ENCODE measurements at places on chromosomes 13 and 19.

DNA sequence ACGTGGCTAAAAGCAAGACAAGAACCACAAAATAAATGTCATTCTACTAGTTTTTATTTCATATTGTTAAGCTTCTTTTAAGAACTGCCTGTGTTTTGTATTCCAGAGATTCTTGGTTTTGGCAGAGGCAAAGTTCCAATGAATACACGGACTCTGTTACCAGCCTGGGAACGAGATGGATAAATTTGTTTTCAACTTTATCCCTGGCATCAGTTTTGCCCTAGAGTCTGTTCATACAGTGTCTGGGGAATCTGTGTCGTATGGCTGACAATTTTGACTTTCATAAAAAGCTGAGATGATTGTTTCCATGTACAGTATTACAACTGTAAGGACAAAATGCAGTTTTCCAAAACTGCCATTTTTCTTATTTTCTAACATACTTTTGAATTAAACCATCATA lies 327.6 kb downstream of the TBC1D4 start:
- no peak for DNase-seq

DNA sequence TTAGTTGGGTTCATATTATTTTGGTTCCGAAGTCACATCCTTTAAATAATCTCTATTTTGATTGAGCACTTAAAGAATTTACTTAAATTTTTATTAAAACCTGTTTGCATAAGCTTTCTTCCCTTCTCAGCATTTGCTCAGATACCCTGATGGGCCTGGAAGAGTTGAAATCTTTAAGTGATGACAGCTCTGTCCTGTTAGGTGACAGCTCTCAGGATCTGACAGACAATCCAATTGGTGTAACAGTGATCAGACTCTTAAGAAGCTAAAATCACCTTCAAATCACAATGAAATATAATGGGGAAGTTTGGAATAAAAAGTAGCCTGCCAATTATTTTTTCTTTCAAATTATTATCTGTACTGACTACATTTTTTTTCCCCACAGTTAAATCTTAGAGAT lies 284.4 kb downstream of the LMO7 start:
- no peak for DNase-seq

DNA sequence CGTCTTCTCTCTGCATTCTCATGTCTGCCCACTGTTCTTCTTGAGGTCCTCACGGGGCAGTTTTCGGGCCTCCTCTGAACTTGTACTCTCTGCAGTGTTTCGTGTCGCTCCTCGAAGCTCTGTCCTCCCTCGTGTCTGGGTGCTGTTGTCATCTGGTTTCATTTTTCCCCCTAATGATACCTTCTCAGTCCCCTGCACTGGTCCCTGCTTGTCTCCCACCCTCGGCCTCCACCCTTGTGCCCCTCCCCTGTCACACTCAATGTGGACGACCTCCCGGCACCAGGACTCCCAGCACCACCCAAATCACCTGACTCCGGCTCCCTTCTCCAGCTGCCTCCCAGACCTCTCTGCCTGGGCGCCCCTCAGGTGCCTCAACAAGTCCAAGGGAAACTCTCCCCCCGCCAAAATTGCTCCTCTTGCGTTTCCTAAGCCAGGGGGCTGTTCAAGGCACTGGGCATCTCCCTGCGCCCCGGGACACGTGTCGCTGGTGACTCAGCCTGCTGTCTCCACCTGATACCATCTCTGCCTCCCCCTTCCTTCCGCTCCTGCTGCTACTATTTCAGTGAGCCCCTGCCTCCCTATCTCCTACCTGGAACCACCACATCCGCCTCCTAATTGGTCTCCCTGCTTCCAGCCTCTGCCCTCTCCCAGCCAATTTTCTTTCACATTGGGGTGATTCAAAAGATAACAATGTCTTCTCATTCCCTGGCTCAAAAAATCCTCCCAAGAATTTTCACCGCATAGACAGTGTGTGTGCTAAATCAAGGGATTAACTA lies 49.5 kb downstream of the RFX2 start:
- DNase-seq = no peak

- DNase-seq = no peak
These were observed 131.5 kb downstream of the IER2 start for GRCh38 chr19:13281567-13282291.
